ENCODE measurements at places on chromosomes 2 and 18. TPM values are rescaled to one million over a fixed set of nuclear protein-coding genes. Genes with fewer than 3 reads are reported as not detected.

The NT5DC4 gene
- not detected for total RNA-seq

The APOB gene
- total RNA-seq, result not detected

The ASPRV1 gene
- total RNA-seq, result 2.3 TPM

The CD207 gene
- total RNA-seq, result not detected

The UCN gene
- total RNA-seq, result 5.1 TPM

The CSRNP3 gene
- not detected for total RNA-seq

The PLGLB2 gene
- total RNA-seq, result 6.9 TPM

The GCG gene
- total RNA-seq, result not detected

The FIGN gene
- total RNA-seq, result not detected

The HRH4 gene
- total RNA-seq, result 1.6 TPM

DNA sequence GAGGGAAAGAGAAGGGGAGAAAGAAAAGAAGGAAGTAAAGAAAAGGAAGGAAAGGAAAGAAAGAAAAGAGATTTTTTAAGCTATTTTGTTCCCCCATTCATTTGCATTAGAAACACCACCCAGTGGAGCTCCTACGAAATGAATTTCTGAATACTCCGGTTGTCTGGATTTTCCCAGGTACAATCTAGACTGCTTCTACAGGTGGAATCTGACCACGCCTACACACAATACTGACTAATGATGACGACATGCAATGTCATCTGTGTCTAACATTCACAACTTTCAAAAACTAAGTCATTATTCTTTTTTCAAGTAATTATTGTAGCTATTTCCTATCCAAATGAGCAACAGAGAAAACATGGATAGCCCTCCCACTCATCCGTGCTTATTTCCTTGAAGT is 121.7 kb downstream of the ZNF516 start:
- H3K27me3 ChIP-seq, result no peaks in the 10 kb centered on the region
- no peak overlapping the region for H3K27ac ChIP-seq
- H3K4me1 ChIP-seq, result peaks cover 39% of the 10 kb centered on the region

GRCh38 chr2:100742277-100743254 is 77.4 kb upstream of the NPAS2 start:
- H3K27me3 ChIP-seq, result no peaks in the 10 kb centered on the region
- no peak overlapping the region for H3K27ac ChIP-seq
- DNase-seq, result no peak
- no peak overlapping the region for H3K4me3 ChIP-seq
- H3K4me1 ChIP-seq, result no peaks in the 10 kb centered on the region

GRCh38 chr2:64818664-64819060 is 164.9 kb upstream of the SERTAD2 start:
- DNase-seq, result no peak
- no peak overlapping the region for H3K4me3 ChIP-seq
- no peak overlapping the region for H3K27ac ChIP-seq
- no peaks in the 10 kb centered on the region for H3K36me3 ChIP-seq
- H3K4me1 ChIP-seq, result peaks cover 23% of the 10 kb centered on the region

DNA sequence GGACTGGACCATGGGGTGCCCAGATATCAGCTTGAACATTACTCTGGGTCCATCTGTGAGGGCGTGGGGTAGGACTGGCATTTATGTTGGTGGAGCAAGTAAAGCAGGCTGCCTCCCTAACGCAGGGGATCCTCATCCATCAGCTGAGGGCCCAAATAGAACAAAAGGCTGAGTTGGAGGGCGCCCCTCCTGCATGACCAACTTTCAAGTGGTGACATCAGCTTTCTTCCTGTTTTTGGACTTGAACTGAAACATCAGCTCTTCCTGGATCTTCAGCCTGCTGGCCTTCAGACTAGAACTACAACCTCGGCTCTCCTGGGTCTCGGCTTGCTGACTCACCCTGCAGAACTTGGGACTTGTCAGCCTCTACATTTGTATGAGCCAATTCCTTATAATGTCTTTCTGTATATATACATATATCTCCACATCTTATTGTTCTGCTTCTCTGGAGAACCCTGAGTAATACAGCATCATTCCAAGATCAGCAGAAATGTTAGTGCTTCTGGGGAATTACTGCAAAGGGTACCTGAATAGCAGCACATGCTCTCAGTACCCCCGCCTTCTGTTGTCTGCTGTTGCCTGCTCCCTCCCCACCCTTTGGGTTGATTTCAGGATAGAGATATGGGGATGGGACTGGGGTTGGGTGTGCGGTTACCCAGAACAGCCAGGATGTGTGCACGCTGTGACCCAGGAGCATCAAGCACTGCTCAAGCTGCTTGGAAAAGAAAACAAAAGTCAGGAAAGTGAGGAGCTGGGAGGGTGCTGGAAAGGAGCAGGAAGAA is 20.0 kb downstream of the TMEM127 start:
- no peak for DNase-seq
- H3K27me3 ChIP-seq, result no peaks in the 10 kb centered on the region
- no peaks in the 10 kb centered on the region for H3K36me3 ChIP-seq
- no peak overlapping the region for H3K4me3 ChIP-seq
- H3K4me1 ChIP-seq, result peaks cover 43% of the 10 kb centered on the region

GRCh38 chr18:44777457-44778192 is 96.9 kb downstream of the SETBP1 start:
- H3K36me3 ChIP-seq, result no peaks in the 10 kb centered on the region
- DNase-seq, result no peak
- no peaks in the 10 kb centered on the region for H3K27me3 ChIP-seq
- no peak overlapping the region for H3K27ac ChIP-seq

DNA sequence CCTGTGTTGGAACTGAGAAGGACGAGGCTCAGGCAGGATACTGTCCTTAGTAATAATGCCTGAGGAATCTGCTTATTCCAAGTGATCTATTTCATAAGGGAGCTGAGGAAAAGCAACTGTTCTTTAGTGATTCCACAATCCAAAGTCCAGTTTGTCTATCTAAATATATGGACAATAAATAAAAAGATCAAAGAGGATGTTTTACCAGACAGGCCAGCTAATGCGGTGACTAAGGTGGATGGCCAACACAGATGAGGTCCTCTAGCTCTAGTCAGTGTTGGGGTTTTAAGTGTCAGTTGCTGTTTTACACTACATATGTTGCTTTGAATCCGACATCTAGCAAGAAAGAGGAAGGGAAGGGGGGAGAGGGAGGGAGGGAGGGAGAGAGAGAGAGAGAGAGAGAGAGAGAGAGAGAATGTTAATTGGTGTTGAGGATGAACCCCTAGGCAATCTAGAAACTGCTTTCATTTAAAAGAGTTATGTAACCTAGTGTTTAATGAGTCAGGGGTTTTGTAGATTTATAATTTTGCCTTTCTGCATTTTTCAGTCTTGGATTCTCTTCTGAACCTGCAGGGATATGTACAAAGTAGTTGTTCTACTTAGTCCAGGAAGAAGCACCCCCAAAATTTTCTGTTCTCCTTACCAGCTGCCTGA is 27.0 kb upstream of the SCN1A start:
- no peaks in the 10 kb centered on the region for H3K4me1 ChIP-seq
- H3K27me3 ChIP-seq, result no peaks in the 10 kb centered on the region
- DNase-seq, result no peak

DNA sequence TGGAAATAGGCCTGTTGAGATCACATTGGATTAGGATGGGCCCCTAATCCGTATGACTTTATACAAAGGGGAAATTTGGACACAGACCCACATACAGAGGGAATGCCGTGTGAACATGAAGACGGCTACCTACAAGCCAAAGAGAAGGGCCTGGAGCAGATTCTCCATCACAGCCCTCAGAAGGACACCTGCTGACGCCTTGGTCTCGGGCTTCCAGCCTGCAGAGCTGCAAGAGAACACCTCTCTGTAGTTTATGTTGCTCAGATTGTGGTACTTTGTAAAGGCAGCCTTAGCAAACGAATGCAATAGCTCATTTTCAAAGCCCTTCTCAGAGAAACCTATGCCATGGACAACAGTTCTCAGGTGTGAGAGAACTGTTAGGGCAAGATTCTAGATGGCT is 86.1 kb downstream of the LONRF2 start:
- H3K27me3 ChIP-seq, result no peaks in the 10 kb centered on the region
- DNase-seq, result no peak
- H3K27ac ChIP-seq, result no peak overlapping the region
- H3K4me3 ChIP-seq, result no peak overlapping the region
- peaks cover 28% of the 10 kb centered on the region for H3K4me1 ChIP-seq

DNA sequence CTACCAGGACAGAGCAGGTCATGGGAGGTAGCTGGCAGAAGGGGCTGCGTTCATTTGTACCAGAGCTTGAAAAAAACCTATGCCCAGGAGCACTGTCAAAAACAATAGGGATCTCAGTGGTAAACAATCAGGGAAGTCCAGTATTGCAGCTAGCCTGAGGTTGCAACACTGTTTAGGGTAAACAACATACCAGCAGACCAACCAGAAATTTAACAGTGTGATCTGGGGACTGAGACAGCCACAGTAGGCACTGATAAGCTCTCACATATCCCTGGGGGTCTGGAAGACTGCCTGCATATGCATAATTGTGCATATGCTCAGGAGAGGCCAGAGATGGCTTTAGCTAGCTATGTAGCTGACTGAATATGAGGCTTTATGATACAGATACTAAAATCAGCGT is 12.0 kb upstream of the ZCCHC2 start:
- H3K27ac ChIP-seq, result no peak overlapping the region
- H3K4me1 ChIP-seq, result peaks cover 7% of the 10 kb centered on the region
- no peaks in the 10 kb centered on the region for H3K27me3 ChIP-seq
- no peak overlapping the region for H3K4me3 ChIP-seq
- no peak for DNase-seq

DNA sequence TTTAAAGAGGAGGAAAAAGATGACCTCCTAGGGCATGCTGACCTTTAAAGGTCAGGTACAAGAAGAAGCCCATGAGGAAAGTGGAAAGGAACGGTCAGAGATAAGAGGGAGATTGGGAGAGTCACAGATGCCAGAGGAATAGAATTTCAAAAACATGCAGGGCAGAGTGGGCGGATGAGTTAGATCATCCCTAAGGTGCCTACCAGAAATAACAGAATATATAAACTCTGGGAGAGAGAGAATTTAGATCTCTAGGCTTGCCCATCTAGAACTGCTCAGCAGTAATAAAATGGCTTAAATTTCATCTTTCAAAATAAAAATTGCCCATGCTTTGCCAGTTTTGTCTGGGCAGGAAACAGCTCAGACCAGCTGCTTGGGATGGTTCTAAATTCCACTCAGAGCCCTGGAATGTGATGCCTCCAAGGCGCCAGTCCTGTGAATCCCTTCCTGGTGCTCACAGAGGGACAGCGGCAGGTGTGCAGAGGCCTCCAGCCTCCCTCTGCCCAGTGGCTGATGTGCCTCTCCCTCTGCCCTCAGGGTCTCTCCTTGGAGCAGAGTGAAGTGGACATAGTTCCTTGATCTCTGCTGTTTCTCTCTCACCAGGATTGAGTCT is 130.9 kb downstream of the ANTXR1 start:
- H3K4me3 ChIP-seq, result no peak overlapping the region
- H3K27me3 ChIP-seq, result no peaks in the 10 kb centered on the region
- H3K36me3 ChIP-seq, result no peaks in the 10 kb centered on the region
- no peaks in the 10 kb centered on the region for H3K4me1 ChIP-seq
- no peak overlapping the region for H3K27ac ChIP-seq

DNA sequence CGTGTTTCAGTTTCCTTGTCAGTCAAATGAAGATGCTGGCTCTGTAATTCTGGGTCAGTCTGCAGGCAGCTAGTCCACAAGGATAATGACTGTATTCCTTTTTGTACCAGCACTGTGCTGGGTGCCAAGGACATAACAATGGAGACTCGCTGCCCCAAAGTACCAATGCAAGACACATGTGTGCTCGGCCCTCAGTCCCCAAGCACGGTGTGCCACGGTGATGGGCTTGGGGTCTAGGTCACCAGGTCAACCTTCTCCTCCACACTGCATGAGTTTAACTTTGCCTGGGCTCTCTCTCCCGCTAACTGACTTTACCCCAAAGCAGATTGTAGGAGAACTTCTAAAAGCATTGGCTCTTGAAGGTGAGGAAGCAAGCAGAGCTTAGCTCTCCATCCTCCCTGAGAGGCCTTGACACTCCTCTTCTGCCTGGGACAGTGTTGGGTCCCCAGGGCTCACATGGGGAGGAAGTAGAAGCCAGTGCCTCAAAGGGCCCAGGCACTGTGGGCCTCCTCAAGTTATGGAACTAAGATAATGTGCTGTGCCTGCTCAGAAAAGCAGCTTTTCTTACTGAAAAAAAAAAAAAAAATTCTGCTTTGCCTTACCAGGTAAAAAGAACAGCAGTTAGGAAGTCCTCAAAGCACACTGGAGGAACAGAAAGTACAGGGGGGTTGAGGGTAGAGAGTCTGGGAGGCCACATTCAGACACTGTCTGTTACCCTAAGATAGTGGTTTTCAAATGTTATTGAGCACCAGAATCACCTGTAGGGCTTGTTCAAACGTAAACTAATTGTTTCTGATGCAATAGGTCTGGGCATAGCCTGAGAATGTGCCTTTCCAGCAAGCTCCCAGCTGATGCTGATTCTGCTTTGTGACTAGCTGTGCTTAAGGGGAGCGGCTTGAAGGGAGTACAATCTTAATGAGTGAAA is 276.4 kb upstream of the CXCR4 start:
- H3K27ac ChIP-seq, result no peak overlapping the region
- no peak overlapping the region for H3K4me3 ChIP-seq
- DNase-seq, result no peak
- peaks cover 5% of the 10 kb centered on the region for H3K4me1 ChIP-seq

DNA sequence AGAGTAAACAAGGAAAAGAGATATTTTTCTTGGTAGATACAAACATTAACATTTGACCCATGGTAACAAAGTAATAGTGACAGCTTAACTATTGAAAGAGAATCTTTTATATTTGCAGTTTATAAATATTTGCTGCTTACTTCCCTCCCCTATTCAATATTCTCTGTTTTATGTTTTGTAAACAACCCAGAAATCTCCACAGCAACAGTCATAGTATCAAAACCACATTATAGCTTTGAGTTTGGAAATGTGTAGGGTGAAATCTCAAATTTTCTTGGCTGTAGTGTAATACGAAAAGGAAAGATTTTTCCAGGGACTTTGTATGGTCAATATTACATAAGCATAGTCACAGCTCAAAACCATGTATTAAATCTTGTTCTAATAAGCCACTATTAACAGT is 511.2 kb downstream of the METTL4 start:
- no peaks in the 10 kb centered on the region for H3K36me3 ChIP-seq
- DNase-seq, result no peak
- H3K4me1 ChIP-seq, result no peaks in the 10 kb centered on the region
- no peaks in the 10 kb centered on the region for H3K27me3 ChIP-seq
- H3K4me3 ChIP-seq, result no peak overlapping the region

- no peak for DNase-seq
- no peaks in the 10 kb centered on the region for H3K4me1 ChIP-seq
- no peak overlapping the region for H3K4me3 ChIP-seq
- H3K27ac ChIP-seq, result no peak overlapping the region
- no peaks in the 10 kb centered on the region for H3K27me3 ChIP-seq
- H3K36me3 ChIP-seq, result no peaks in the 10 kb centered on the region
Measured at GRCh38 chr2:224646242-224646846, 61.2 kb upstream of the CUL3 start.

GRCh38 chr2:157055660-157056199 is 201.8 kb upstream of the GALNT5 start:
- H3K27ac ChIP-seq, result no peak overlapping the region
- H3K27me3 ChIP-seq, result no peaks in the 10 kb centered on the region
- H3K4me1 ChIP-seq, result no peaks in the 10 kb centered on the region
- no peak overlapping the region for H3K4me3 ChIP-seq
- no peaks in the 10 kb centered on the region for H3K36me3 ChIP-seq

GRCh38 chr2:71746946-71747501 is 293.7 kb downstream of the DYSF start:
- H3K27me3 ChIP-seq, result no peaks in the 10 kb centered on the region
- H3K4me3 ChIP-seq, result no peak overlapping the region
- no peaks in the 10 kb centered on the region for H3K36me3 ChIP-seq
- no peak for DNase-seq
- no peak overlapping the region for H3K27ac ChIP-seq
- H3K4me1 ChIP-seq, result no peaks in the 10 kb centered on the region

- H3K4me3 ChIP-seq, result no peak overlapping the region
- no peaks in the 10 kb centered on the region for H3K36me3 ChIP-seq
- no peak overlapping the region for H3K27ac ChIP-seq
- H3K27me3 ChIP-seq, result no peaks in the 10 kb centered on the region
Measured at GRCh38 chr18:9156604-9157249, 20.1 kb downstream of the ANKRD12 start.
